NCI-H1694 (cell line): ENCODE measurements at places on chromosomes 1 and 21.

GRCh38 chr1:227059076-227059475, 119.0 kb downstream of the COQ8A start:
- DNase-seq = no peak

GRCh38 chr1:223144431-223144830, 1.4 kb upstream of the TLR5 start:
- no peak for DNase-seq

DNA sequence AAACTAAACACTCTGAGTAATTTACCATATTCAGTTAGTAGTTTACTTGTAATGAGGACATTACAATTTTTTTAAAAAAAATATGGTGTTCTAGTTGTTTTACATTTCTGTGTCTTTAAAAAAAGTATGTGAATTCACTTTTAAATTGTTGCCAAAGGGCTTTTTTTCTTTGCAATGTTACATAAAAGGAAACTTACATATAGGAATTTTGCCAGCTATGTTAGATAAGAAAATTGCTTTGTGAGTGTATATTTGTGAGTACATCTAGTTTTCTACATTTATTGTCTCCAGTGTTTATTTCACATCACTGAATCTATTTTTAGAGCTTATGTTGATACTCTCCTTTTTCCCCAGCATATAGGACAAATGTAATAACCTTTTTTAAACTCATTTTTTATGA, 206.8 kb downstream of the GPR52 start:
- DNase-seq = no peak

GRCh38 chr1:218939095-218939494, 234.6 kb upstream of the LYPLAL1 start:
- no peak for DNase-seq

- no peak for DNase-seq
These were observed 30.8 kb upstream of the AGO1 start for GRCh38 chr1:35852241-35852640.

DNA sequence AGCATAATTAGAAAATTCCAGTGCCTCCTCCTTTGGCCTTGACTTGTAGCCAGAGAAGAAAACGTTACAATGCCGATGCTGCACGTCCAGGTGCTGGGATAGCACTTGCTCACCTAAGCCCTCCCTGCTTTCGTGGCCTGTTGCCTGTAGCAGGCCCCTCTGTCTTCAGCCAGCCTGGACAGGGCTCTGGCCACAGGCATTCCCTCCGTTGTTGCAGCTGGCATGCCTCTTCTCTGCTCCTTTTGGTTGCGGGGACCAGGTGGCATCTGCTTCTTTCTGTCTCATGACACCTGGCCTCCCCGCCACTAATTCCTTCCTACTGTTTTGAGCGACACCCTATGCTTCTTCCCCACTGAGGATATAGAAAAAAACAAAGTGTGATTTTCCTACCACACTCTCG, 54.6 kb upstream of the MORC3 start:
- no peak for DNase-seq

GRCh38 chr1:70208292-70208691, 2.9 kb upstream of the LRRC40 start:
- no peak for DNase-seq

- no peak for DNase-seq
These were observed 4.1 kb downstream of the NRIP1 start for GRCh38 chr21:15060543-15061175.

DNA sequence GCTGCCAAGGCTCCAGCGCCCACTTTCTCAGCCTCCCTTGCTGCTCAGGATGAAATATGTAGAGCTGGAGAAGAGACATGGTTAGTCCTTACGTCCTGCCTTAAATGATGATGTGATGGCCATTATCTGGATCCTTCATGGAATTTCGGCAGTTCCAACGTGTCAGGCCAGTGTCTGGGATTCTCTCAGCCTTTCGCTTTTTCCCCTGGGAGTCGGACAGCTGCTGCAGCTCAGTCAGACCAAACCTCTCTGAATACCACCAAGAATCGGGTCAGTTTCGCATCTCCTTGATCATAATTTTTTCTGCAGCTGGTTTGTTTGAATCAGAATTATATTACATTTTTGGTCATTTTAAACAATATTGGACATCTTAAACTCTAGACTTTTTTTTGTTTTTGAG, 22.3 kb upstream of the KLHDC8A start:
- DNase-seq = no peak

- DNase-seq = no peak
These were observed 25.7 kb upstream of the NBL1 start for GRCh38 chr1:19618428-19618827.

DNA sequence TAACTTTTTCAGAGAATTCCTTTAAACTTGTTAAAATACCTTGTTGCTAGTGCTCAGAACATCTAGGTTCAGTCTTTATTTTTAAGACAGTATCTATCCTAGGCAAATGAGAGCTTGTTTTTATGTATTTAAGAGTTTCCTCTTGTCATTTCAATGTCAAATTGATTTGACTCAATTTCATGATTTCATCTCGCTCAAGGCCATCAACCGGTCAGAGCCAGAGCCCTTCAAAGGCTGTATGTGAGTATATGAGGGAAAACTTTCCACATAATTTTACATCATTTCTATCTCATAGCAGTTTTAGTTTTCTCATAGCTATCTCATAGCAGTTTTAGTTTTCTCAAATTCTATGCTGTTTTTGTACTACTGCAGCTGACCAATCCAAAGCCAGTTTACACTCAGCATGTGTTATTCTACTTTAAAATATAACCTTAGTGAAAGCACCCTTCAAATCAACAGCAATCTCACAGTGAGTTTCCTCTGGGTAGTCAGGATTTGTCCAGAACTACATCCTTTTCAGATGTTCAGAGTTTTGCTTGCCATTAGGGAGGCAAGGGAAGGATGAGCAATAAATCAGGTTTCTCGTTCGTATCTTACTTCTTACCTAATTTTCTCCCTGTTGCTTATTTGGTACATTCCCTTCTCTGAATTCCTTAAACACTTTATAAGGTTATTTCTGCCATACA, 12.7 kb downstream of the HNRNPU start:
- DNase-seq = no peak
